Activated CD4-positive, CD25-positive, alpha-beta regulatory T cell (primary cell): ENCODE measurements at places on chromosomes 1 and 21.

DNA sequence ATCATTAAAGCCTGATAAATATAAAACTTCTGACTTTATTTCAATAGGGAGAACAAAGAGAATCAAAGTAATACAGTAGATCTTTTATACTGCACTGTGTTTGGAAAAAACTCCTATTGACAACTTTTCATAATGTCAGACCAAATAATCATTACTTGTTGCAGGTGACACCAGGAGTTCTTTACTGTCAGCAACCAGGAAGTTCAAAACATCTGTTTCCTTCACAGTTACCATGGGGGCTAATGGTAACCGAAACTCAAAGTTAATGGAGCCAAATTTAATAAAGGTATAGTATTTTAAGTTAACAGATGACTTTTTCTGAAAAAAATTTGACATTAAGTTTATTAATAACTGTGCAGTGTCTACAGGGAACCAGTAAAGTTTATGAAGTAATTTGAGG is 10.6 kb downstream of the EFCAB7 start:
- DNase-seq = no peak

- DNase-seq = no peak
Observed at GRCh38 chr1:223208164-223209076, 65.4 kb upstream of the TLR5 start.

DNA sequence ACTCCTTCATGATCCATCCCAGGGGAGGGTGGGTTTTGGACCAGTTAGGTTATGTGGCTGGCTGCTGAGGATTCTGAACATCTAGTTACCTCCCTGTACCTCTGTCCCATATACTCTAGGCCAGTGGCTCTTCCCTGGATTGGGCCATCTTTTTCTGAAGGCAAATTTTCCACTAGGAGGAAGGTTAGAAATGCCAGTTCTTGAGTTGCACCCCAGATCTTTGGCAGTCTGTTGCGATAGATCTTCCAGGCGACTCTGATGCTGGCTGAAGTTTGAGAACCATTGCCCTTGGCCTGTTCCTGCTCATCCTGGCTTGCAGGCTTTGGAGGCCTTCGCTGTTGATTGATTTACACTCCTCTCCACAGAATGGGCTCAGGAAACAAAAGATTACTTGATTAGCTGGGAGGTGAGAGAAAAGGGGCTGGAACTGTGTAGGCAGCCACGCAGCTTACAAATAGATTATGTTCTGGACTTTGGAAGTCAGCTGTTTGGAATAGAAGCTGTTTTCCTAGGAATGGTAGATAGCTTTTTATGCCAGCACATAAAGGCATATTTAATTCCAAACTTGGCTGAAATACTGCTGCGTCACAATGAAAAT is 110.1 kb downstream of the MRPS6 start:
- DNase-seq = no peak

DNA sequence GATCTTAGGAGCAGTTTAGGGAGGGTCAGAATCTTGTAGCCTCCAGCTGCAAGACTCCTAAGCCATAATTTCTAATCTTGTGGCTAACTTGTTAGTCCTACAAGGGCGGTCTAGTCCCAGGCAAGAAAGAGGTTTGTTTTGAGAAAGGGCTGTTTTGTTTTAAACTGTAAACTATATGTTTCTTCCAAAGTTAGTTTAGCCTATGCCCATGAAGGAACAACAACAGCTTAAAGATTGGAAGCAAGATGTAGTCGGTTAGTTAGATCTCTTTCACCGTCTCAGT is 62.0 kb downstream of the SLC16A1 start:
- no peak for DNase-seq

DNA sequence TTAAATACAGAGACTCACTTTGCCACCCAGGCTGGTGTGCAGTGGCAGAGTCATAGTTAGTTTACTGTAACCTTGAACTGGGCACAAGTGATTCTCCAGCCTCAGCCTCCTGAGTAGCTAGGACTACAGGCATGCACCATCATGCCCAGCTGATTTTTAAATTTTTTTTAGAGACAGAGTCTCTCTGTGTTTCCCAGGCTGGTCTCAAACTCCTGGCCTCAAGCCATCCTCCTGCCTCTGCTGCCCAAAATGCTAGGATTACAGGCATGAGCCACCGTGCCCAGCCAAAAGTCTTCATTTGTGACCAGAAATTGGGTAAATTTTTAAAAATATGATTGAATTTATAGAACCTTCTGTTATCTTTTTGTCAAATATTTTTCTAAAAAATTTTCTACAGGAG is 17.9 kb upstream of the TARS2 start:
- no peak for DNase-seq

- DNase-seq = no peak
Observed at GRCh38 chr1:198903203-198903602, 264.4 kb downstream of the PTPRC start.

- DNase-seq = no peak
Observed at GRCh38 chr1:107454791-107455190, 314.0 kb downstream of the NTNG1 start.

DNA sequence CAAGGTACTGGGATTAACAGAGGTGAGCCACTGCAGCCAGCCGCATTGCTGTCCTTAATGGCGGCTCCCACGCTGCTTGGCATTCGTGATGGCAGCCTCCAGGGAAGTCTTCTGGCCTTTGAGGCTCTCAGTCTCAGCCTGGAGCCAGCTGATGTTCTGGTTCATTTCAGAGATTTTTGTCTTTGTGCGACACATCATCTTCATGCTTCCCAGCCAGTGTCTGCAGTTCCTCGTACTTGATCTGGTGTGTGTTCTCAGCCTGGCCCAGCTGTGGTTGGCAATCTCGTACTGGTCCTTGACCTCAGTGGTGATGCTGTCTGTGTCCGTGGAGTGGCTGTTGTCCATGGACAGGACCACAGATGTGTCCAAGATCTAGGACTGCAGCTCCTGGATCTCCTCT is 11.7 kb downstream of the SNRPE start:
- no peak for DNase-seq

DNA sequence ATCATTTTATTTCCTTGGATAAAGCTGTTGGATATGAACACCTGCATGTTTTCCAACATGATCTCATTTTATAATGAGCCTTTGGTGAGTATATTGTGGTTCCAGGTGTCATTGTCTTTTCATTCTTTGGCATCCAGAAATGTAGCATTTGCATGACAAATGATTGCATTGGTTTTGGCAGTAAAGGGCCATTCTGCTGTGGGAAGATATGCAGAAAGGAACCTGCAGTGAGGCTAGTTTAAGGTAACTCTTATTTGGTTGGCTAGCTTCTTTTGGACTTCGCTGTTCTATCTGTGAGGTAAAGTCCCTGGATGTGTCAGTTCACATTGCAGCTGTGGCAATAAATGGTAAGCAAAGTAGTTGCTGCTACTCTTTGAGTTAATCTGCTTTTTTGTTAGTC is 343.0 kb downstream of the AMY1C start:
- no peak for DNase-seq

DNA sequence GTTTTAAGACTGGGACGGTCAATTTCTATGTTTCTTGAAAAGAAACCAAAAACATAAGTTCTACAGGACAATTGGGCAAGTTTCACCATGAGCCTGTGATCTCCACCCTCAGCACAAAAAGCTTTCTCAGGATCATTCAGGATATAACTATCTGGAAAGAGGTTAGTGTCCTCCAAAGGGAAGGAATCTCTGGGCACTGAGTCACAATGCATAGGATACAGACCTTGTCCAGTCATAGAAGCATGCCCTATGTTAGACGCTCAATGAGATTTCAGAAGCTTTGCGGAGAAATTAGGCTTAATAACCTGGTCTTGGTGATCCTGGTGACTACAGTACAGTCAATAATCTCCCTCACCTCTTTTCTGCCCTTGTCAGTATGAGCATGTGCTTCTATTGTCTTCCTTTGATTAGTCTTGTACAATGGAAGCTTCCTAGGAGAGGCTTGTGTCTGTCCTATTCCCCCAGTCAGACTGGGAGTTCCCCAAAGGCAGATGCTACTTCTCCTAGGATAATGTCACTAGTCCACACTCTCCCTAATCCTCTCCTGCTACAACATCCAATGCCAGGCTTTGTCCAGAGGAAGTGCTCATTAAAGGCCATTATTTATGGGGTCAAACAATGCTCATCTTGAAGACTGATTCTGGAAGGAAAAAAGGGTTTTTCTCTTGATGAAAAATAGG is 97.4 kb downstream of the KCNH1 start:
- no peak for DNase-seq

DNA sequence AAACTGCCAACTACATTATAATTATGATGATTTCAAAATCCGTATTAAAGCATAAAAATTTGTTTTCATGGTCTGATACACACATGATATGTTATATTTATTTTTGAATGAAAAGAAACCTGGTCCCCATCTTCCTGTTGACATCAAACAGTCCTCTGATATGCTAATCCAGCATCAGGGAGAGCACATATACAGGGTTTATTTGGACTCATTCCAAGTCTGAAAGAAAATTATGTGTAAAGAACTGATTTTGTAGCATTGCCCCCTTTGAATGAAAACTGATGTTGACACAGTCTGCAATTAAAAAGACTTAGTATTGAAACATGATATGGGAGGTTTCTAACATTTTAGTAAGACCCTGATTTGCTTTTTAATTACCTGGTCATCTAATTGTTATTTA is 119.4 kb downstream of the NEK7 start:
- no peak for DNase-seq

DNA sequence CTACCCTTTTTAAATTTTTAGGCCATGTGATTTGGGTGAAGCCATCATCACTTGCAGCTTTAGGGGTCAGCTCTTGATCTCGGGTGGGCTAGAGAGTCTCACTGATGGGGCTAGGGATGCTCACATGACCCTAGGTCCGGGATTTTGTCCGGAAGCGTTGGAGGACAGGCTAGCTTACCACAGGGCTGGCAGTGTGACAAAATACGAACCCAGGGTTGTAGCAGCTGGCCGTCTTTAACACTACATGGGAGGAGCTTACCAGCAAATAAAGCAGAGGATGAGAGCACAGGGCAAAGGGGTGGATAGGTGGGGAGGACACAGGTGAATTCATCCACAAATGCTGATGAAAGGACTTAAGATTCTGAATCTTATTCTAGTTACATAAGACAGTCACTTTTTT is 21.9 kb downstream of the GPR161 start:
- no peak for DNase-seq

GRCh38 chr1:47587891-47588582 is 150.2 kb downstream of the FOXD2 start:
- no peak for DNase-seq

- DNase-seq = no peak
Observed at GRCh38 chr1:97660431-97661105, 260.3 kb downstream of the DPYD start.

GRCh38 chr1:19643602-19644394 is at the start of gene NBL1:
Gene NBL1, plus strand, starts transcription at chr1:19644311. Its CDS starts 10,720 bp downstream, at chr1:19655031.
- DNase-seq = peak; percentile 31
